ENCODE measurements at places on chromosomes 11 and 22.

- DNase-seq: no peak
Observed at GRCh38 chr11:62569611-62570010, 4.1 kb downstream of the EEF1G start.

- DNase-seq: no peak
Observed at GRCh38 chr11:122843281-122844141, 5.2 kb downstream of the CRTAM start.

DNA sequence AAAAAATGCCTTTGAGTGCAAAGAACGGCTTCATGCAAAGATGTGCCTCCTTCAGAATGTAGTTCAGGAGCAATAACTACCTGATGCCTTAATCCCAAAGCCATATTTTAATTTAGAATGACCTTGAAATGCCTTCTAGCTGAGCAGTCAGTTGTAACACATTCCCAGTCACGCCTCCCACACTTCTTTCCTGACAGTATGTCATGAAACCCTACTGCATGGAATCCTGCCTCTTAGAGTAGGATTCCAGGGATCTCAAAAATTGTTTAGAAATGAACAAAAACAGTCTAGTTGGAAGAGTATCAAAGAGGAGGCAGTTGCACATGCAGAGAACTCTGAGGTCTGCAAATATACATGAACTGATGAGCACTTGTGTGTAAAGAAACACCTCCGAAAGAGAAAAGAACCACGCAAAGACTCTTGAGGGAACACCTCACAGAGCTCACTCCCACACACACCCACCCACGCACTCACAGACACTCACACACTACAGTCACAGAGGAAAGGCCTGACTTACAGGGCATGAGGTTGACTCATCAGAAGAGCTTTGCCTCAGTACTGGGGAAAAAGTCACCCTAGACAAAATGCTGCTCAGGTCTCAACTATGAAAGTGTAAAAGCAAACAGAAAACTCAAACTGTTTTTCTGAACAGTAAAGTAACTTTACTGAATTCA, 77.4 kb downstream of the GGTLC2 start:
- peak; percentile 36 for DNase-seq

DNA sequence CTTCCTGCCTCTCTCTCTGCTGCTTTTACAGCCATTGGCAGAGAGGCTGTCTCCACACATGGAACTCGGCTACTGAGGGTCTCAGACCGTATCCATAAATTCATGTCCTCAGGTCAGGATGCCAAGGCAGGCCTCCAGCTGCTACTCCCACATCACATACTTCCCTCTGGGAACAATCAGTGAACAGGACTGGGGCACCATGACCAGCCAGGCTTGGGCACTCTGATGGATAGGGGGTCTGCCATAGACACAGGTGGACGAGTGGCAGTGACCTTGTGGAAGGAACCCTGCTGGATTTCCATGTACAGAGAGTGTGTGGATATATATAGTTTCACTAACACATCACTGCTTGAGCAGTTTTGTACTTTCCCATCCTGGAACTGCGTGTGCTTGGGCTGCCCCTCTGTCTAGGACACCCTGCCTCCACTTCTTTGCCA, 97.7 kb upstream of the PARVA start:
- no peak for DNase-seq
